ENCODE measurements at places on chromosomes 6 and 20.

GRCh38 chr6:157056275-157056674 lies 267.0 kb downstream of the TMEM242 start:
- no peak for DNase-seq

GRCh38 chr6:91654357-91654756 lies 1067.5 kb upstream of the MAP3K7 start:
- no peak for DNase-seq

- no peak for DNase-seq
Observed at GRCh38 chr6:39752835-39753724, 27.9 kb upstream of the KIF6 start.

GRCh38 chr6:107870381-107870780 lies 46.3 kb upstream of the SCML4 start:
- no peak for DNase-seq

DNA sequence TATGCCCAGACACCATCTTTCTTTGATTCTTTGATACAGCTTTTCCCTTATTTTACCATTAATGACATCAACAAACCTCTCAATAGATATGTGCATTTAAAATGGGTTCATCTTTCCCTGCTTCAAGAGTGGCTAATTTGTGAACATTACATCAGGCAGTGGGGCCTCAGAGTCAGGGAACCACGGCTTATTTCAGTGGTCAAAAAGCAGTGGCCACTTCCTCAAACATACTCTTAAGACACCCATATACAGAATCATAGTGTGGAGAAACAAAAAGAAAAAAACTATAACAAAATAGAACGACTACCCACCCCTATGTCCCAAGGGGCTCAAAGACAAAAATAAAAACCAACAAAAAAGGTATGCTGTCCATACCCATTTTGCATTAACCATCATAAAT lies 12.9 kb downstream of the SALL4 start:
- no peak for DNase-seq

GRCh38 chr6:105539911-105540310 lies 137.0 kb upstream of the PREP start:
- no peak for DNase-seq

GRCh38 chr6:99026135-99026534 lies 78.4 kb upstream of the FBXL4 start:
- DNase-seq = no peak

DNA sequence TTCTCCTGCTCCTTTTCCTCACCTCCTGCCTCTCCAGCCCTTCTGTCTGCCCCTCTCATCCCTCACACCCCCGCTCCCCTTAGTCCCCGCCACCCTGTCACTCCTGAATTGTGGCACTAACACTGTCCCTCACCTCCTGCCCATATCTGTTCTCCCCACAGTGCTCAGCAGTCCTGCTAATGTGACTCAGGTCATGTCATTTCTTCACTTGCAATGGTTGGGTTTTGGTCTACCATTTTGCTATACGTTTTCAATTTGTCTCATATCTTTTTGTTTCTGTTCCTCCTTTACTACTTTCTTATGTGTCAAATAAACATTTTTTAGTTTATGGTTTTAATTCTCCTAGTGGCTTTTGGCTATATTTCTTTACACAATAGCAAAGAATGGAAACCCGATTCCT lies 1.3 kb upstream of the HLA-B start:
- no peak for DNase-seq

GRCh38 chr20:54843865-54844264 lies 368.5 kb downstream of the DOK5 start:
- DNase-seq = no peak

GRCh38 chr6:121235386-121235785 lies 98.9 kb downstream of the TBC1D32 start:
- DNase-seq = no peak

DNA sequence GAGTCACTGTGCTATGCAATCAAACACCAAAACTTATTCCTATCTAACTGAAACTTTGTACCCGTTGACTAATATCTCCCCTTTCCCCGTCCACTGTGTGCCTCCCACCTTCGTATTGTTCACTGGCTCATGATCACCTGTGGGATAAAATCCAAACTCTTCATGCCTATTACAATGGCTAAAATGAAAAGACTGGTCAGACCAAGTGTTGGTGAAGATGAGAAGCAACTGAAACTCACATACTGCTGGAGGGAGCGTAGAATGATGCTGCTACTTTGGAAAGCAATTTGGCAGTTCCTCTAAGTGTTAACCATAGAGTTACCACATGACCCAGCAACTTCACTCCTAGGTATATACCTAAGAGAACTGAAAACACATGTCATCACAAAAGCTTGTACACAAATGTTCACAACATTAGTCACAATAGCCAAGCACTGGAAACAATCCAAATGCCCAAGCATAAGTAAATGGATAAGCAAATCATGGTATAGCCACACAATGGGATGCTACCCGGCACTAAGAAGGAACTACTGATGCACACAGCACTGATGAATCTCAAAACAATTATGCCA lies 13.1 kb downstream of the RPS10 start:
- no peak for DNase-seq

DNA sequence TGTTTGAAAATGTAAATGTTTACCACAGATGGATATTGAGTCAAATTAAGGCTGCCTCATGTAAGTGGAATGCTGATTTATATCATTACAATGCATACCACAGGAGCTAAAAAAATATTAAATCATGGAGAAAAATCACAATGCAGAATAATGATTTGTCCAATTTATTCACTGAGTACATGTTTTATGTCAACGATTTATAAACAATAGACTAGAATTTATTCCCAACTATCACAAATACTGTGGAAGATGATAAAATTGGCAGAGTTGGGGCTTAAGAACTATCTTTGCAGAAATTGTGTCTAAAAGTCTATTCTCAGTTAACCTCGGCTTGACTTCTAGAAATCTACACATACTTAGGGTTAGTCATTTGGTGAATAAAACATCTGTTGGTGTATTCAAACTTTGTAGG lies 472.1 kb upstream of the MARCKS start:
- no peak for DNase-seq

DNA sequence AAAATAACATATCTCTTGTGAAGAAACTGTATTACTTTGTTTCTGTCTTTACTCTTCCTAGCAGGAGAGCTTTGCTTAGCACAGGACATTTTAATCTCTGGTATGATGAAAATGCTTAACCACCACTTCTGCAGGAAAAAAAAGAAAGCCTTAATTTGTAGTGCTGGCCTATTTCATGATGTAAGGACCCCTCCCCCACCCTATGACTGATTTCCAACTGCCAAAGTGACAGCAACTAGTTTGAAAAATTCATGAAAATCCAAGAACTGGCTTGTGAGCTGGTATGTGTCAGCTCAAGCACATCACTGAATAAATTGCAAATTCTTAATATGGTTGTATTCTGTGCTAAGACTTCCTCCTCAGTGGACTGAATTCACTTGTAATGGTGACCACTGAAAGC lies 125.3 kb downstream of the REV3L start:
- no peak for DNase-seq

GRCh38 chr20:38935285-38935684 lies 9.1 kb downstream of the FAM83D start:
- DNase-seq = peak; percentile 53

DNA sequence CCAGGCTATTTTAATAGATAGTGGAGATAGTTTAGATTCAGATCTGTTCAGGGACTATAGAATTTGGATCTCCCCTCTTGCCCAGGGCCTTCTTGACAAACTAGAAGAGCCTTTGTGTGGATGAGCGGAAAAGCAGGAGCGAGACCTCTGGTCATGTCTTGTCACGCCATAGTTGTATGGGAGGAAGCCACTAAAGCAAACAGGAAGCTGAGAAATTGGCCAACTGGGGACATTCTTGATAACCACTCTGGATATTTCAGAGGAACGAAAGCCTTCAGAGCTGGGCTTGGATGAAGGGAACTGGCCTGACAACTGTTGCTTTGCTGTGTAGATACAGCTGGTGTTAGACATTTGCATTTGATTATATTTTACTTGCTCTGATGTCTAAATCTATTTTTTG lies 54.1 kb upstream of the EXOC2 start:
- DNase-seq = no peak

DNA sequence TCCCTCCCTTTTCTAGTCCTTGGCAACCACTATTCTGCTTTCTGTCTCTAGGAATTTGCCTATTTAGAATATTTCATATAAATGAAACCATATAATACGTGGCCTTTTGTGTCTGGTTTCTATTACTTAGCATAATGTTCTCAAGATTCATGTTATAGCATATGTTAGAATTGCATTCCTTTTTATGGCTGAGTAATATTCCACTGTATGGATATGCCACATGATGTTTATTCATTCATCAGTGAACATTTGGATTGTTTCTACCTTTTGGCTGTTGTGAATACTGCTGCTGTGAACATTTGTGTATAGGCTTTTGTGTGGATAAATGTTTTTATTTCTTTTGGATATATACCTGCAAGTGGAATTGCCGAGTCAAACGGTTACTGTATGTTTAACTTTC lies 7.1 kb downstream of the SLC9A8 start:
- no peak for DNase-seq

Data from islet precursor cell (in vitro differentiated cells).